ENCODE measurements at places on chromosomes 5 and 9.

DNA sequence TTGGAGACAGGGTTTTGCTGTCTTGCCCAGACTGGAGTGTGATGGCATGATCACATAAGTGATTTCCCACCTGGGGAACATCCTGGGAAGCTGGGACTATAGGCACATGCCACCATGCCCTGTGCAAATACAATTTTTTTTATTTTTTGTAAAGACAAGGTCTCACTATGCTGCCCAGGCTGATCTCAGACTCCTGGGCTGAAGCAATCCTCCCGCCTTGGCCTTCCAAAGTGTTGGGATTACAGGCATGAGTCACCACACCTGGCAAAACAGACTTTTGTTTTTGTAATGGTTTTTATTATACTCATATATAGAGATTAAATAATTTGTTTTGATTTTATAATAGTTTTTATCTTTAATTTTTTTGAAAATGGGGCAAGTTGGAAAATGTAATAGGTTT lies 14.7 kb downstream of the DNAJC25 start:
- no peak for DNase-seq

DNA sequence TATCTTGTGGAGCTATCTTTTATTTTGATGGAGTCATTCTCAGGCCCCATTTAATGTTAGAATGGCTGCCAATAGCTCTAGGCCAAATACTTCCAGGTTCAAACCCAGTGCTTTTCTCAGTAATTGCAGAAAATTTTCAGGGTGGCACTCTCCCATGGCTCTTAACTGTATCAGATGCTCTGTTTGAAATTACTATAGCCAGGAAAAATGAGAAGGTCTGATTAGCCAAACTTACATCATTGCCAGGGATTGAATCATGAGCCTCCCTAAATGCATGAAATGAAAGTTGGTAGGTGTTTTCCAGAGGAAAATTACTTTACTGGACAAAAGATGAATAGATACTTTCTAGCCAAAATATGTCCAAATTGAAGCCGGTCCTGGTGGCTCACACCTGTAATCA lies 404.8 kb downstream of the MAT2B start:
- no peak for DNase-seq

DNA sequence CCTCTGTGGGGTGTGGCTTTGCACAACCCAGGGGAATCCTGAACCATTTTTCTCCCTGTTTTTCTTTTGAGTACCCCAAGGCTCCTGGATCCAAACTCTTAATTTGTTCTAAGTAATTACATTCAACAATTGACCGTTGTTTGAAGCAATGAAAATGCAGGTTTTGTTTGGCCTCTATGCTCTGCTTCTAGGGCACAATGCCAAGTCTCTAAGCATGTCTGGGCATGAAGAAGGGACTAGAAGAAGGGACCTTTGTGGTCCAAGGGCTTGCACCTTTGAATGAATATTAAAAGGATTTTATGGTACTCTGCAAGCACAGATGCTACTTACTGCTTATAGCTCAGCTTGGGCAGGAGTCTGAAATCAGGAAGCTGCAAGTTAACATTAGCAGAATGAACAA lies 6.6 kb upstream of the ENC1 start:
- DNase-seq: no peak

DNA sequence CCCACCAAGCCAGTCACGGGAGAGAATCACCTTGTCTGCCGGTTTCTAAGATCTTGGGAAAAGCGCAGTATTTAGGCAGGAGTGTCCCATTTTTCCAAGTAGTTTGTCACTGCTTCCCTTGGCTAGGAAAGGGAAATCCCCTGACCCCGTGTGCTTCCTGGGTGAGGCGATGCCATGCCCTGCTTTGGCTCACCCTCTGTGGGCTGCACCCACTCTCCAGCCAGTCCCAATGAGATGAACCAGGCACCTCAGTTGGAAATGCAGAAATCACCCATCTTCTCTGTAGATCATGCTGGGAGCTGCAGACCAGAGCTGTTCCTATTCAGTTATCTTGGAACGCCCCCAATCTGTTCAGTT lies 116.9 kb downstream of the RAB3C start:
- DNase-seq: no peak

DNA sequence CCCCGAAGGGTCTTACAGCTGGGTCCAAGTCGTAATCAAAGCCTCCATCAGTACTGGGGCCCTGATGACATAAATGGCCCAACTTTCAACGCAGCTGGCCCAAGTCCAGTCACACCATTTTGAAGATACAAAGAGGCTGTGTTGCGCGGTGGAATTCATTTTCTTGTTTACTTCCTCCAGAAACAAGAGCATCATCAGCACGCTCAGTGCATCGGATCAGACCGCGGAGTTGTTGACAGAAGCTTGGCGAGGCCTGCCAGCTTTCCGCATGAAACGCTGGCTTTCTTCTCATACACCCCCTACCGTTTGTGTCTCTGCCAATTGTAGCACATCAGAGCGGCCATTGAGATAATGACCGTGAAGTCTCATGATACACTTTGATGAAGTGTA lies 101.7 kb upstream of the SPATA31D4 start:
- DNase-seq: no peak

DNA sequence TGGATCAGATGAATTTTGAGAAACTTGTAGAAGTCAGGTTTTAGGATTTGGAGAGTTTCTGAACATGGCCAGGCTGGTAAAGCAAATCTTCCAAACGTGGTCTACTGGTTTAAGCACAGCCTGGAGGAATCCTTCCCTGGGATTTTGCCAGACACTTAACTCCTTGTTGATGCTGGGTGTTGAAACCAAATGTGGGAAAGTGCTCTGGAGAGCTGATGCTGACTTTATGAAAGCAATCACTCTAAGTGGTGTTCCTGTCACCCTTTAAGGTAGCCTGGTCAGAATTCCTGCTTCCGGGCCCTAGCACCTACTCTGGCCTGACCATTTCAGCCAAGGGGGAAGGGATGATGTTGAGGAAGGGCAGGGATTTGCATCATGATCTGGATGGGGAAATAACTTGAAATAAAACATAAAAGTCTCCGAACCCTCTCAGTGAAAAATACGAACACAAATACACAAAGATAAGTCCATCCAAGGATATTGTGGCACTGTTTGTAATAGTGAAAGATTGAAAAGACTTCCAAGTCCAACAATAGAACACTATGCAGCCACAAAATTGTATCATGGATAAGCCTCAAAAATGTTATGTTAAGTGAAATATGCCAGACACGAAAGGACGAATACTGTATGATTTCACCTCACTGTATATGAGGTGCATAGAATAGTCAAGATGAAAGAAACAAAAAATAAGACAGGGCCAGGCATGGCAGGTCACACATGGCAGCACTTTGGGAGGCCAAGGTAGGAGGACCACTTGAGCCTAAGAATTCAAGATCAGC lies 57.7 kb downstream of the PDE6A start:
- no peak for DNase-seq

- no peak for DNase-seq
Observed at GRCh38 chr9:27110181-27110580, 1.2 kb downstream of the TEK start.

- no peak for DNase-seq
Observed at GRCh38 chr5:178793151-178793550, 62.7 kb upstream of the ZNF354A start.

- DNase-seq: no peak
Observed at GRCh38 chr9:68808338-68808890, 103.4 kb downstream of the PIP5K1B start.

DNA sequence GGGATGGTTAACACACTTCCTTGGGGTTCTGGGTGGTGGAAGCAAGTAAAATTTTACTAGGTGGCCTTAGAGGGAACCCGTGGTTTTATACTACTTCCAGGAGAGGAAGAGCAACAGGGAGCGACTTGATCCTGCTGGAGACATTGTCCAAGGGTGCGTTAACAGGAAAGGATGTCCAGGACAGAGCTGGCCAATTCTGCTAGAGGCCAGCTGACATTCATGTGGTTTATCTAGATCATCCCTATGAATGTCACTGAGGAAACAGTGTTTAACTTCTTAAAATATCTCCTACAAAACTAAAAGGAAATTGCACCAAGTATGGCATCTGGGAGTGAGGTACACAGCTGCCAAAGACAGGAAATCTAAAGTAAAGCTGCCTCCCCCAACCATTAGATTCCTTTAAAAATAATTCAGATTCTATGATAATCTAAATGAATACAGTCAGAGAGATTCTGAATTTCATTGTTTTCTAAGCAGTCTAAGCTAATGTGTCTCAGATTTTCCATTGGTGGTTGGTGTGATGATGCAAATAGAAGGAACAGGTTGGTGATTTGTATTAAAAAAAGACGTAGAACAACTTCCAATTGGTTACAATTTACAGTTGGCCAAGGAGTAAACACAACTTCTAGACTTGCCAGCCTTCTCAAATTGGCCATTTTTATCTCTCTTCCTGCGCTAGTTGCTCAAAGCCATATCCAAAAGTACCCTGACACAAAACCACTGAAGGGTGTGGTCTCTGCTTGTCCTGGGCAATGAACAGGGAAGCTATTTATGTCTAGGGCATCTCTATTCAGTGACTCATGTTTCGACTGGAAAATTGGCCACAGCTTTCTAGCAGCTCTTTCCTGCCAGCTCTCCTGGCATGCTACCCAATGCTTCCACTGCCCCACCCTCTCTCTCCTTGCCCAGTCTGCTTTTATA lies 574.7 kb upstream of the MEF2C start:
- DNase-seq: peak; percentile 28

GRCh38 chr9:6590772-6591384 lies 54.7 kb downstream of the GLDC start:
- no peak for DNase-seq

DNA sequence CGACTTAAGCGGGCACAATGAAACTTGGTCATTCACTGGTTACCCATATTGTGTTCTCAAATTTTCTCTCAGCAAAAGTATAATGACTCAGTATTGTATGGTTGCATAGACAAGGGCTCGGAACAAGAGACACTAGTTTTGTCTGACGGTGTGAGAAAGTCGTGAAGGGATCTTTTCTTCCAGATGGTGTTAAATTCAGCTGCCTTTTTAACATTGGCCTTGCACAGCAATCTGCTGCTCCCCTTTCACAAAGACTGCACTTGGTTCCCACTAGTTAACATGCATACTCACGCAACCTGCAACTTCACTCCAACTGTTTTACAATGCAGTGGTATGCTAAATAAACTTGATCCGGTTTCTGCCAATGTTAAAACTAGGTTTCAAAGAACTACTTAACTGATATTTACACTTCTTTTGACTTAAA lies 219.2 kb downstream of the MEF2C start:
- no peak for DNase-seq

GRCh38 chr5:157596487-157596886 lies 20.9 kb upstream of the ADAM19 start:
- DNase-seq: no peak

- no peak for DNase-seq
Observed at GRCh38 chr9:136051453-136051836, 43.6 kb downstream of the NACC2 start.

GRCh38 chr5:179927824-179928223 lies 20.1 kb upstream of the TBC1D9B start:
- no peak for DNase-seq

GRCh38 chr9:110440172-110440571 lies 102.5 kb upstream of the TXNDC8 start:
- peak; percentile 71 for DNase-seq

DNA sequence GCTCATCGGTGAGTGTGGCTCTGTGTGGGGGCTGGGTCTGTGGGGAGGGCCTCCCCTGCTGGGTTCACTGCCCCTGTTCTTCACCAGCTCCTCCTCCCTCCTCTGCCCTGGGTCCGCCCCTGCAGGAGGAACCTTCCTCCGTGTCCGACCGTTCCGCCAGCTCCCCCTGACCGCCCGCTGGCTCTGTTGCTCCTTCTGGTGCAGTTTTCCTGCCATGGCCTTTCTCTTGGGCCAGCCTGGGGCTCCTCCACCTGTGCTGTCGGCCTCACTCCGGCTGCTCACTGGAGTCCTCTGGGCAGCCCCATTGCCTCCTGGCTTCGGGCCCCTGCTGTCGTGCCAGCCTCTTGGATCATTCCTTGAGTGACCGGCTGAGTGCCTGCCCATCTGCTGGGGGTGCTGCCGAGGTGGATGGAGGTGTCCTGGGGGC lies 12.3 kb downstream of the RNU6ATAC start:
- no peak for DNase-seq

DNA sequence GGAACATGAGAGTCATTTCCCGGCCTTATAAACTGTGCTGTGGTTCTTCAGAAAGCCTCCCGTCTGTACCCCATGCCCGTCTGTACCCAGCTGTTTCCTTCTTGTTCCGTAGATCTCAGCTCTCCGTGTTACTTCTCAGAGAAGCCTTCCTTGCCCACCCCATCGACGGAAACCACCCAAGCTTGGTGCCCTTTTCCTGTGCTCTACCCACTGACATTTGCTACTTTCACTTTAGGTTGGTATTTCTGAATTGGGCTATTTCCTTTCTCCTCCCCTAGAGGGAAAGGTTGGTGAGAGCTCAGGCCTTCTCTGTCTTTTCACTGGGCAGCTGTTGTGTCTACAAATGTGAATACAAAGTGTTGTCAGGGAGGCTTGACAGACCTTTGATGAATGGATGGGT lies 764.5 kb upstream of the ADAMTS16 start:
- DNase-seq: no peak

- DNase-seq: no peak
Observed at GRCh38 chr5:157506066-157506590, 46.1 kb downstream of the NIPAL4 start.

- no peak for DNase-seq
Observed at GRCh38 chr9:78994471-78994870, 577.3 kb upstream of the TLE4 start.

GRCh38 chr5:125326150-125326510 lies 579.7 kb upstream of the ZNF608 start:
- peak; percentile 43 for DNase-seq

GRCh38 chr5:32413466-32414263 lies 30.9 kb downstream of the ZFR start:
- DNase-seq: no peak

GRCh38 chr9:130024597-130024994 lies 18.4 kb downstream of the FNBP1 start:
- no peak for DNase-seq

- DNase-seq: no peak
Observed at GRCh38 chr5:1853531-1853930, 29.2 kb downstream of the IRX4 start.

DNA sequence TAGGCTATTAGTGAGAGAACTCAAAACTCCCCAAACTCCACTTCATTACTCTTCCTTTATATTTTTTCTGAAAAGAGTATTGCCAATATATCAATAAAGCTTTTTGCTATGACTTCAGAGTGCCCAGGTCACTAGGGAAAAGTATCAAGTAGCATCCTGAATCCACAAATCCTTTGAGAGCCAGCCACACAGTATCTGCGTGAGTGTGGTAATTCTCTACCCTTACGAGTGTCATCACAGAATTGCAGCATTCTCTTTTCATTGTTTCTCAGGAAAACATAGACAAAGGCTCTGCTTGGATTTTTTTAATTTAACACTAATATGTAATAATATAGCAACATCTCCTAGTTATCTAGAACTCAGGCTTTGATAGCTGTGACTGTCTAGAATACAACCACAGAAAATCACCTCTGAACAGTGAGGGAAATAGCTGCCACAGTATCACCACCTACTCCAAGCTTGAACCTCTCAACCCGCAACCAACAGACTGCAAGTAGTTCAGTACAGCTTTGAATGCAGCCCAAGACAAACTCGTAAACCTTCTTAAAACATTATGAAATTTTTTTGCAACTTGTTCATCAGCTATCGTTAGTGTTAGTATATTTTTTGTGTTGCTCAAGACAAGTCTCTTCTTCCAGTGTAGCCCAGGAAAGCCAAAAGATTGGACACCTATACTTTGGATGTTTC lies 79.3 kb upstream of the CCDC152 start:
- DNase-seq: no peak
